T-helper 1 cell (primary cell): ENCODE measurements at places on chromosomes 5 and 9.

GRCh38 chr5:172106511-172107356 lies 81.3 kb downstream of the STK10 start:
- peak; percentile 57 for DNase-seq

DNA sequence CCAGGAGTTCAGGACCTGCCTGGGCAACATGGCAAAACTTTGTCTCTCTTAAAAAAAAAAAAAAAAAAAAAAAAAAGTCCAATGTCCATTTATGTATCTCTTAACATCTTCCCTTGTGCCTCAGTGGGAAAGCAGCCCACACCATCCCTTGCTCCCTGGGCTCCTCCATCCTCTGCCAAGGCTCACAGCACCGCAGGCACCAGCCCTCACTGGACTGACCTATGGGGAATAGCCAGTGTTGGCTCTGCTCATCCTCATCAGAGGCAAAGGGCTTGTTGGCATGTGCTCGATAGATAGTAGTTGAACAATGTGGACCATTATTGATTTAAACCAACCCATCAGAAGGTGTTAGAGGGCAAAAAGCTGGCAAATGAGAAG lies 61.8 kb upstream of the LRRTM2 start:
- no peak for DNase-seq

DNA sequence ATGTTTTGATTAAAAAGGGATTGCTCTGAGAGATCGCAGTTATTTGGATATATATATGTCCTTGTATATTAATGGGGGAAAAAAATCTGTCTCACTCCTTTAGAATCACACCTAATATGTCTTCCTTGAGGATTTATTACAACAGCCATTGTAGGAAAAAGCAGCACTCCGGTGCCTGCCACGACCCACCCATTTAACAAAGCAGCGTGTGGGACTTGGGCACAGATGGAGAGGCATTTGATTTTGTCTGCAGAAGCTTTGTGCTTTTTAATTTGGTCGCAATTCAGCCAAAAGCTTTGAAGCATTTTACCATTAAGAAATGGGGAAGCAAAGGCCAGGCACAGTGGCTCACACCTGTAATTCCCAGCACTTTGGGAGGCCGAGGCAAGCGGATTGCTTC lies 159.2 kb downstream of the SMARCA2 start:
- no peak for DNase-seq

DNA sequence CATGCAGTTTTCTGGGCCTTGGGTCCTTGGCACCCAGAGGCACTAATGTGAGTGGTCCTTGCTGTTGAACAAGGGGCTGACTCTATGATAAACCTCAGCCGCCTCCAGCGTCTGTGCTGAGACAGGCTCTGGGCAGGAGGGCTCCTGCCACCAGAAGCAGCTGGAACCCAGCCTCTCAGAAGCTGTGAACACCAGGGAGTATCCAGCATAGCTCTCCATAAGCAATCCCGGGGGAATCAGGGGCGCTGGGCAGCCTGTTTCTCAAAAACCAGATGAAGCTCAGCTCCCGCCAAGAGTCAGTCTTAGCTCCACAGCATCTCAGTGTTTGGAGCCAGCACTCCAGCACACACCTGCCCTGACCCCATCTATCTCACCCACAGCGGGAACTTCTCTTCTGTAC lies 170.2 kb downstream of the HSPA4 start:
- DNase-seq, result no peak

DNA sequence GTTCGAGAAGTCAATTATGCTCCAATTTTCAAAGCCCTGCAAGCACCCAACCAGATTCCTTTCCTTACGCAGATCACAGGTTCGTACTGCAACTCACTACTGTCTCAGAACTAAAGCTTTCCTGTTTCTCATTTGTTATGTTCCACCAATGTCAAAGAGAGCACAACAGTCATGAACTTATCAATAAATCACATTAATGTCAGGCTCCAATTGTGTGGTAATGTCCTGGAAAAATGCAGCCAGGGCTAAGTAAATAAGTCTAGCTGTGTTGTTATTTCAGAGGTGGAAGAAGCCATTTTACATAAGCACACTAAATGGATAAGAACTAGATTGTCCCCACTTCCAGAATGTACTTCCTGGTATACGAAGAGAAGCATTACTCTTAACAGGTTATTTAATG lies 488.6 kb upstream of the PTGER4 start:
- DNase-seq, result no peak

- DNase-seq, result no peak
Measured at GRCh38 chr5:180250329-180250728, 41.3 kb upstream of the RASGEF1C start.

GRCh38 chr5:132800545-132800944 lies 12.6 kb upstream of the SOWAHA start:
- no peak for DNase-seq

DNA sequence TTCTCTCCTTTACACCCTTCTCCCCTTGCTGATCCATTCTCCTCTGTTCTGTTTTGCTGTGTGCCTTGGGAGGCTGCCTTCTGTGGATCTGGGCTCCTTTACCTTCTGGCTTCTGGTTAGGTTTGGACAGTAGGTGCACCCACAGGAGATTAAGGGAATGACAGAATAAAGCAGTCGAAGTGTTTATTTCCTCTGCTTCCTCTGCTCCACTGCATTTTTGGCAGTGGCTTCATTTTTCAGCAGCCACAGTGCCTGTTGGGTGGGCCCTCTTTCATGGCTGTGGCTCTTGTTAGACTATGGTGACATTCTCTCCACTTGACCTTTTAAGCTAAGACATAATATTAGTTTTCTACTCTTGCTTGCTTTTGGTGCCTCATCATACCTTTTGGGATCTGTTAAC lies 144.1 kb downstream of the CCDC171 start:
- DNase-seq, result no peak

DNA sequence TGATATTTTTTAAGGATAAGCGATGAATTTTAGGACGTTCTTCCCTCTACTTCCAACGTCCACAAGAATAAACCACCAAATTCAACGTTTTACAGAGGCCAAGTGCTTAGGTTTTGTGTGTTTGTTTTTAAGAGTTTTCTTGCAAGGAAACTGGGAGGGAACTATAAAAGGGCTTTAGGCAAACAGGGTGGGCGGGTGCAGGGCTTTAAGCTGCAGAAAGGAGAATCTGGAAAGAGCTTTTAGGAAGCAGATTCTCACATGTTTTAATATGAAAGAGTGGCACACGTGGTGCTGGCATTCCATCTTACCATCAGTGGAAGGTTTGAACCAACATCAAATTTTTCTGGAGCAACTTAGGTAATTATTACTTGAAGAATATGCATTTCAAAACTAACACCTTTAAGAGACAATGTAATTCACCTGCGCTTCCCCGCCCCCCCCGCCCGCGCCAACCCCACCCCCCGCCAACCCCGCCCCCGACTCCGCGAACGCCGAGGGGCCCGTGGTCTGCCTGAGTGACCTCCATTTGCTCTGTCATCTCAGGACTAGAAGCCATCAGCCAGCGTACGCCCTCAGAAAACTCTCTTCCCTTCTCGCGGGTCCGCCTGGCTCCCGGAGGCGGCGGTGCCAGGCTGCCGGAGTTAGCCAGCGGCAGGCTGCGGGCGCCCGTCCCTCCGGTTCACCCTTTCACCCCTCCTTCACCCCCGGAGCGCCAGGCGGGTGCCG lies 911 bp upstream of the PIK3R1 start:
- DNase-seq, result no peak

GRCh38 chr9:114120192-114121014 lies 21.3 kb upstream of the KIF12 start:
- no peak for DNase-seq

- no peak for DNase-seq
Measured at GRCh38 chr9:124149992-124150391, 107.8 kb upstream of the NEK6 start.

GRCh38 chr9:8362250-8362649 lies 562.7 kb upstream of the DMAC1 start:
- DNase-seq, result no peak
